Hematopoietic multipotent progenitor cell (in vitro differentiated cells): ENCODE measurements at places on chromosomes 7 and 10.

GRCh38 chr7:26857506-26858240 lies 6.7 kb downstream of the SKAP2 start:
- no peak for DNase-seq

DNA sequence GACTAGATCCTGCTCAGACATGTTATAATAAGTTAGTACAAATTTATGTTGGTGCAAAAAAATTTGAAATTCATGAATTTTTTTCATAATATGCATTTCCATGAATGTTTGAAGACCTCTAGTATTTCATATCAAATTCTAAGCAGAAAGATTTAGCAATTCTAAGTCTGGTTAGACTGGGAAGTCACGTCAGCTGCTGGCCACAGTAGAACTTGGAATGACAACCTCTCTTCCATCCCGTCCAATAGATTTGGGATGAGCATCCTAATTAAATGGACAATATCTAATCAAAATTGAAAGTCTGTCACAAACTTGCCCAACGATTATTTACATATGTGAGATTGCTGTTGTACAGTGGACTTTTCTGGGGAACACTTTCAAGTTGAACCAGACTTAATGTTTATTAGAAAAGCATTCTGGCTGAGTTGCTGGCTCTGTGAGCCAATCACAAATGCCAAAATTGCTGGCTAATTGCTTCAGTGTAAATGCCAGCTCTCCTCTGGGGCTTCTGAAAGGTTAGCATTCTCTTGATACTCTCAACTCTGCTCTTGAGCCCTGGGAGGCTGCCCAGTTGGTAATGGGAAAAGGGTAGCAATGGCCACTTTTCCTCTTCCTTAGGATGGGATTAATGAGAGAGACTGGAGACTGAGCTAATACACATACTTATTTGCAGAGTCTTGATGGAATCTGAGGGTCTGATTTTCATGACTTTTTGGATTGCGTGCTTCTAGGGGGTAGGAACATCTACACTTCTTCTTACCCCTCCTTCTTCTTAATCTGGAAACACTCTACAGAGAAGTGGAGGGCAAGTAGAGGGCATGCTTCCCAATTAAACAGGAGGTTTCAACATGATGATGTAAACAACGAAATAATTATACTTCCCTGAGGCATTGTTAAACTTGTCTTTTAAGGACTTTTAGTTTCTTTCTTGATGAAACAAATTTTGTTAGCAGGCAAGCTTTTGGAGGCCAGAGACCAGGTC lies 253.5 kb downstream of the BAMBI start:
- no peak for DNase-seq

DNA sequence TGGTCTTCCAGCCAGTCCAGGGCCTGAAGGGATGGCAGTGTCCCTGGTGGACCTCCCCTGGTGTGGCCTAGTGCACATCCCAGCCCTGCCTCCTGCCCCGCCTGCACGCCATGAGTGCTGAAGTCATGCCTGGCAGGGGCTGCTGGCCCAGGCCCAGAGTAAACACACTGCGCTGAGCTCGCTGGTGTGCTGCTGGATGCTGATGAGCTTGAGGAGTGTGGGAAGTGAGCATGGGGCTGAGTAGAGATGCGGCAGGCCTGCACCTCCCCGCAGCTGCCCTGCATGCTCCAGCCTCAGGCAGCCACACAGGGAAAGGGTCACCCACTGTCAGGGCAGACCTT lies 43.2 kb downstream of the HTRA1 start:
- DNase-seq, result no peak

DNA sequence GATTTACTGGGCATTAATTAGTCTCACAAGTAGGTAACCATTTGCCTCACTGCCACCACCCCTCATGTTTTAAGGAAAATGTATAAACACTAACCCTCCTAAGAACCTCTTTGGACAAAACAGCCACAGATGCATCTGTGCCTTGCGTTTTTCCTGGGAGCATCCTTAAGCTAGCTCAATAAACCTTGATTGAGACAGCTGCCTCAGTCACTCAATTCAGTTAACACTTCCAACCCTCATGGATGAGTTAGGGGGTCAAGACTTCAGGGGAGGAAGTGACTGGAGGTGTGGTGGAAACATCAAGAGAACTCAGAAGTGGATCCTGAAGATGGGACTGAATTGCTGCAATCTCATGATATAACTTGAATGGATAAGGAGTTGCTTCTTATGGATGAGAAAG lies 31.5 kb downstream of the CUL2 start:
- DNase-seq, result no peak

DNA sequence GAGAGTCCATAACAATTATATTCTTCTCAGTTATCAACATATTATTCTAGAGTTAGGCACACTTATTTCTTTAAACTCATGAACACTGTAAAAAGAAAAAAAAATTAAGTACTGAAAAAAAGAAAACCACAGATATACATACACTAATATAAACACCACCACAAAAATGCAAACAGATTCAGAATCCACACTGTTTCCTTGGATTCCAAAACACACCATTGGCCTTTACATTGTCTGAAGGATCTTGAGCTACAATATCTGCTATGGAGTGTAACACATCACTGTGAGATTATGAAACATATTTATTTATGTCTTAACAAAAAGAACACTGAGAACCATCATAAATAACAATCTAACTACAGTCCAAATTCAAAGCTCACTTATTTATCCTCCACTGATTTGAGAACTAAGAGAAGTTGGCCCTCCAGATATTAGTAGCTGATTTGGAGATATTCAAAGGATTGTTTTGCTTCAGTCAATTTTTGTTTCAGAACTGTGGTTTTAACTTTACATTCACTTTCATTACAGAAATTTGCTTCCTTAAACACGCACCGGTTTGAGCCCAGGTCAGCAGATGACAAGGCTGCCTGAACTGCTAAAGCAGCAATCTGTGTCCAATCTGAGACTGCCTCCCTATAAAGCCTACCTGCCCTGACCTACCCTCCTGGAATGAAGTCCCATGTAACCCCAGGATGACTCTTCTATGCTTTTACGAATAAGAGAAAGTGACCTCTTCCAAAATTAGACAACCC lies 47.0 kb upstream of the CDK1 start:
- DNase-seq, result peak; percentile 36
